ENCODE measurements at places on chromosomes 6 and 20.

GRCh38 chr20:64224351-64225170, 31.0 kb upstream of the PCMTD2 start:
- ATAC-seq: no peak

DNA sequence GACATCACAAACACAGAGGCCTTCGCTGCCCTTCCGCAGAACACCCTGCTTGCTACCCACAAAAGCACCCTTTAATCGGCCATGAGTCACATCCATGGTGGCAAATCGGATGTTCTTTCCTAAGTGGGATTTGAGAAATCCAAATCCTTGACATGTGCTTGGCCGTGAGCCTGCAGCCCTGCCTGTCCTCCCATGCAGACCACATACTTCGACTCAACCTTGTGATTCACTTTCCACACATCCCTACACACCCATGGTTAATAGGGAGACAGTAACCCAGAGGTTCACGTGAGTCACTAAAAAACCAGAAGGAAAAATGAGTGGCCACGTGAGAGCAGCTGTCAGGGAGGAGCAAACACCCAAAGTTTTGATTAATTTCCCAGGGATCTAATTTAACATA, 19.4 kb downstream of the RAMACL start:
- peak; percentile 44 for ATAC-seq

- ATAC-seq: no peak
Observed at GRCh38 chr6:109662192-109662591, 28.8 kb downstream of the AK9 start.

GRCh38 chr6:29547573-29547972, 12.0 kb downstream of the UBD start:
- no peak for ATAC-seq

DNA sequence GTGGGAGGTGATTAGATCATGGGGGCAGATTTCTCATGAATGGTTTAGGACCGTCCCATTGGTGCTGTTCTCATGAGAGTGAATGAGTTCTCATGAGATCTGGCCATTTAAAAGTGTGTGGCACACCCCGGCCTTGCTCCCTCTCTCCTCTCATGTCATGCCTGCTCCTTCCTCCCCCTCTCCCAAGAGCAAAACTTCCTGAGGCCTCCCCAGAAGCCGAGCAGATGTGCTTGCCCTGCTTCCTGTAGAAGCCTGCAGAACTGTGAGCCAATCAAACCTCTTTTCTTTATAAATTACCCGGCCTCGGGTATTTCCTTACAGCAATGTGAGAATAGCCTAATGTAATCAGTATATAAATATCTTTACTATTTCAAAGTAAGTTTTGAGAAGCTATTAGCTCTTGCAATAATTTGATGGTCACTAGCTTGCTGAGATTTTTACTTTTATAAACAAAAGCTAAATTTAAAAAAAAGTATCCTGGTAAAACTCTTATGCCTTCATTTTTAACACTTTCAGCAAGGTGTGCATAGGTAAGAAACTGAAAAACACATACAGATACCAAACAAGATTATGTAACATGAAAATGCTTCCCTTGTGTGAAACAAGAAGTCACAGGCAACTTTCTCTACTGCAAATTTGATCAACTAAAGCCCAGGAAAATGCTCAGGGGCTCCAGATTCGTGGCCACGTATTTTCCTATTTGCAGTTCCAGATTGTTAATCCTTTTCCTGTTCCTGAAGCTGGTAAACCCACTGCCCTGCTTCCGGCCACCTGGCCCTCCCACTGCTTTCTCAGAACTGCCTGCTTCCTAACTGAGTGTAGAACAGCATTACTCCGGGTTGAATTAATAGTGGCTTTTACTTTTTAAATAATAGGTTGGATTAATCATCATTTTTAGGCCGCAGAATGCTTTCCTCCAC, 395.1 kb upstream of the CNR1 start:
- ATAC-seq: no peak

DNA sequence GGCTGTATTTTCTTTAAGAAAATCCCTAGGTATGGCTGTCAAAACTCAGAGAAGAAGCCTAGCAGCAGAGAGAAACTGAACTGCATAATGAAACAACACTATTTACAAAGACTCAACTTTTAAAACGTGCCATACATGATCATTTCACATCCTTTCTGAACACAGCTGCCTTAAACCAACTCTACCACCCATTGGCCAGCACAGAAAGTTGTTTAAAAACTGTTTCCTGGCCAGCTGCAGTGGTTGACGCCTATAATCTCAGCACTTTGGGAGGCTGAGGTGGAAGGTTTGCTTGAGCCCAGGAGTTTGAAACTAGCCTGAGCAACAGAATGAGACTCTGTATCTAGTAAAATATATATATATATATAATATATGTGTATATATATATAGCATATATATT, 336.4 kb upstream of the SOX4 start:
- ATAC-seq: no peak

GRCh38 chr6:45438849-45439406, 61.2 kb upstream of the SUPT3H start:
- ATAC-seq: peak; percentile 25
